ENCODE measurements at places on chromosomes 1 and 21.

DNA sequence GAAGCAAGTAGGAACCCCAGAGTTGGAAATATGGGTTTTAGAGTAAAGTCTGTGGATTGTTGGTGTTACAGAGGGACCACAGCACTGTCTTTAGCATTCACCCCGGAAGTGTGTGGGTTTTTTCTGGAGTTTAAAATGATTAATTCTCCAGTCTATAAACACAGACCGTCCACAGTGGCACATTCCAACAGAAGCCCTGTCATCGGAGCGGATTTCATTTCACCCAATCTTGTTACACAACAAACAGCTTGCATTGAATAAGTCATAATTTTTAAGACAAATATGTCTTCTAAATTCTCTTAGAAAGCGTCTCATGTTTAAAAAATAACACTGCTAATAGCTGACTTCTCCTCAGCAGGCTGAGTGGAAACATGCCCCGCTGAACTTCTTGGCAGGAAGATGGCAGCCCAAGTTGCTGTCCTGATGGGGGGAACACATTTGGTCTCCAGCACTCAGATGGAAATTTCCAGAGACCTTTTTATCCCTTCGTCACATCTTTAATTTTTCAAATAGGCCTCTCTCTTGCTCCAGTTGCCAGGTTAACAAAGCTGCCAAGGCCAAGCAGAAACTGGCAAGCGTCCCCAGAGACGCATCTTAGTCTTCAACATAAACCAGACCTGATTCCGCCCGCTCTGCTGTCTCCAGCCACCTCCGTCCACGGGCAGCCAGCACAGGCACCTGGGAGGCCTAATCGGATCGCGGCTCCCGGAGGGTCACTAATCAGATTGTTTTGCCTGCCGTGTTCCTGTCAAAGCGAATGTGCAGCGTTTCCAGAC is 28.8 kb upstream of the SLC19A1 start:
- no peak for DNase-seq

- DNase-seq, result no peak
Measured at GRCh38 chr1:117783606-117784396, 145.6 kb downstream of the GDAP2 start.

GRCh38 chr21:19553919-19554615 is 1150.5 kb upstream of the TMPRSS15 start:
- no peak for DNase-seq

GRCh38 chr1:86833461-86834215 is 80.3 kb downstream of the SELENOF start:
- peak; percentile 71 for DNase-seq

DNA sequence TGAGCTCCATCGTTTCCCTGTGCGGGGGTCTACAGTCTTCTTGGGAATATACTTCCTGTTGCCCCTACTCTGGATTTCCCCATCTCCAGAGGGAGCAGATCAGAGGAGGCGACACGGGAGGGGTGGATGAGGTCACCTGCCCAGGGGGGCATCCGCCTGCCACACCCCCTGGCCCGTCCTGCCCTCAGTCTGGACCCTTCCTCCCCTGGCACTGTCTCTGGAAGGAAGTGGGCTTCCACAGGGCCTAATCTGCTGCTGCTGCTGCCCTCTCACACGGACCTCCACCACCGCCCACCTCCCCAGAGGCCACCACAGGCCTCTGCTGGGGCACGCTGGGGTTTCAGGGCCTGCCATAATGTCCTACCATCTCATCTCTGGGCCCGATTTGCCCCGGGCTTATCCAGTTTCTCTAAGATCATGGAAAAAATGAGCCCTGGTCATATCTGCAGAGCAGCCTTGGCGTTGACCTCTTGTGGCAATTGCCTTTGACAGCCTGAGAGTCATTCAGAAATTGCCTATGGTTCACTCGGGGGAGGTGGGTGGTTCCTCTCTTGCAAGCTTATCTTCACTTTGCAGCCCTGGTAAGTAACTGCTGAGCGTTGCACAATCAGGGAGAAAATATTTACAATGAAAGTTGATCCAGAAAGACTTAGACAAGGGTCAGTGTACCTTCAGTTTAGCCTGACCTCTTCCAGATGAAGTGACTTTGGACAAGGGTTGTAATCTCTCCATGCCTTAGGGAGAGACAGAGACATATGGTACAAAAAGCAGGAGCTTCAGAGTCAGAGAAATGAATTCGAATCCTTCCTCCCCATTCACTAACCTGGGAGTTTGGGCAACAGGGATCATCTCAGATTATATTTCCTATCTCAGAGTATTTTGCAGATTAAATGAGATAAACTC is 252.4 kb downstream of the TOMM20 start:
- DNase-seq, result peak; percentile 34

DNA sequence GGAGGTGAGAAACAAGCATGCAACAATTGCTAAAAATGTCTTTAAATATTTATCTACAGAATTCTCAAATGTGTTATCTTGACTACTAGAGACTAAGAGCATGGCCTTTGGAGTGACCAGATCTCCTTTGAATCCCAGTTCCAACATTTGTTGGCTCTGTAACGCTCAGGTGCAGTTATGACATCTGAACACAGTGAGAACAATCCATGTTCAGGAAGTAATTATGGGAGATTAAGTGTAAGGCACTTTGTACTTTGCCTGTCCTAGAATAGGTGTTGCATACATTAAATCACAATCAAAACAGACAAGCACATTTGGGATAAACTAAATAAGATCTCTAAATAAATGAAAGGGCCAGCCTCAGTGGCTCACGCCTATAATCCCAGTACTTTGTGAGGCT is 454.5 kb downstream of the SMYD3 start:
- no peak for DNase-seq

- DNase-seq, result peak; percentile 71
Measured at GRCh38 chr1:161080441-161081405, 8.6 kb downstream of the NECTIN4 start.

DNA sequence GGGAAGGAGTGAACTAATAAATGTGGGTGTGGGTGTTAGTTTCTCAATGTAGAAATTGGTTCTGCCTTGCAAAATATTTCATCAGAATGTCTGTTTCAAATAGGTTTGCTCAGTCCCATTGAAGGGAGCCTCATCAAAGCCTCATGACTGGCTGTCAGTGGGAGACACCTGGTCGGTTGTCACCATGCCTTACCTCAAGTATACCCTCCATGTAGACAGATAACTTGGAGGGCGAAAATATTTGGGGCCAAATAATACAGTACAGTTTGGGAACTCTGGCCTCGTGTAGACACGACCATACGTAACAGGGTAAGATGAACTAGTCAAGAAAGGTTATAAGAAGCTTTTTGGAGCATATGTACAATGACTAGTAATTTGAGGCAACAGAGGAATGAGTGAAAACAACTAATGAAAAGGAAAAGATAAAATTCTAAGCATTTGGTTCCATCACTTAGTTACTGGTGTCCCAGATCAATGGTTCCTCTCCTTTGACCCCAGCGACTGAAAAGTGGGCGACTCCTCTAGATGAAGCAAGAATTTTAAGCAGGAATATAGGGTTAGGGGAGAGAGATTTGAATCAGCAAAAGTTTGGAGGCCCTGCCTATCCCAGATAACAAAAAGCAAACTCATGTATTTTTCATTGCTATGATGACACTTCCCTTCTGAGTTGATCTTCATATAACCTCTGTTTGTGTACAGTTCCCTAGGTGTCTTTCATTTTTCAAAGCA is 163.9 kb downstream of the LRRC40 start:
- DNase-seq, result no peak

DNA sequence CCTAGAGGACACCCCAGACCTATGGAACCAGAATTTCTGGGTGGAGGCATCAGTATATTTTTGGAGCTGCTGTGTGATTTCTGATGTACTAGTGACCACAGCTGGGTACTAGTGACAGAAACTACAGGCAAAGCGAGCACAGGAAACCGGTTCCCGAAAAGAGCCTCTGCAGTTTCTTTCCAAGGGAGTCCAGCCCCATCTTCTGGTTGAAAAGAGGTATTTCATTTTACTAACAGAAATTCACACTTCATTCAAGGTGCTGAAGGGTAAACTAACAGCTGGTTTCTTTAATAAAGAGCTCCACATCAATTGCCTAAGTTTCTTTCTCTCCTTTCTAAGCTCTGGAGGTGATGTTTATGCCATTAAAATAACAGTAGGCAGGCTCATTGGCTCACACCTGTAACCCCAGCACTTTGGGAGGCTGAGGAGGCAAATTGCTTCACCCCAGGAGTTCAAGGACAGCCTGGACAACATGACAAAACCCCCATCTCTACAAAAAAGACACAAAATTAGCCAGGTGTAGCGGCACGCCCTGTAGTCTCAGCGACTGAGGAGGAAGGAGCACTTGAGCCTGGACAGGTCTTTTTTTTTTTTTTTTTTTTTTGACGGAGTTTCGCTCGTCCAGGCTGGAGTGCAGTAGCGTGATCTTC is 22.0 kb downstream of the THAP3 start:
- DNase-seq, result no peak

DNA sequence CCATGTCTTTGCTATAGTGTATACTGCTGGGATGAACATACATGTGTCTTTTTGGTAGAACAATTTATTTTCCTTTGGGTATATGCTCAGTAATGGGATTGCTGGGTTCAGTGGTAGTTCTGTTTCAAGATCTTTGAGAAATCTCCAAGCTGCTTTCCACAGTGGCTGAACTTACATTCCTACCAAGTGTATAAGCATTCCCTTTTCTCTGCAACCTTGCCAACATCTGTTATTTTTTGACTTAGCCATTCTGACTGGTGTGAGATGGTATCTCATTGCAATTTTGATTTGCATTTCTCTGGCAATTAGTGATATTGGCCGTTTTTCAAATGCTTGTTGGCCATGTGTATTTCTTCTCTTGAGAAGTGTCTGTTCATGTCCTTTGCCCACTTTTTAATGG is 37.5 kb upstream of the ANGPTL1 start:
- DNase-seq, result no peak

DNA sequence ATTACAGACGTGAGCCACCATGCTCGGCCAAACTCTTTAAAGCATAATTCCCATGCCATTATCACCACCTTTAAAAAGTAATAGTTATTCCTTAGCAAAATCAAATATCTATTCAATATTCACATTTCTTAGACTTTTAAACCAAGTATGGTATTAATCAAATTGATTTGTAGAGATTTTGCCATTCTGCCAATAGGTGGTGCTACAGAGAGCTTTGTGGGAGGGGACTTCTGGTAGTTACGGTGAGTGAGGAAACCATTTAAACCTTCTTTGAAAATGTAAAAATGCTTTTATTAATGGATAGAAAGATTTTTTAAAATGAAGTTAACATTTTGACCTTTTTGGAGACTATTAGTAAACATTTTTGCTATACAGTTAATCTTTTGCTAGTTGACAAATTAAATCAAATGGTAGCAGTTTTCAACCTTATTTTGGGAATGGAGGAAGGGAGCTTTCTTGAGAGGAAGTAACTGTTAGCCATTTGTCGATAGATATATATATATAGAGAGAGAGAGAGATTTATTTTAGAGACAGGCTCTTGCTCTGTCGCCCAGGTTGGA is 19.3 kb downstream of the IARS2 start:
- DNase-seq, result no peak

DNA sequence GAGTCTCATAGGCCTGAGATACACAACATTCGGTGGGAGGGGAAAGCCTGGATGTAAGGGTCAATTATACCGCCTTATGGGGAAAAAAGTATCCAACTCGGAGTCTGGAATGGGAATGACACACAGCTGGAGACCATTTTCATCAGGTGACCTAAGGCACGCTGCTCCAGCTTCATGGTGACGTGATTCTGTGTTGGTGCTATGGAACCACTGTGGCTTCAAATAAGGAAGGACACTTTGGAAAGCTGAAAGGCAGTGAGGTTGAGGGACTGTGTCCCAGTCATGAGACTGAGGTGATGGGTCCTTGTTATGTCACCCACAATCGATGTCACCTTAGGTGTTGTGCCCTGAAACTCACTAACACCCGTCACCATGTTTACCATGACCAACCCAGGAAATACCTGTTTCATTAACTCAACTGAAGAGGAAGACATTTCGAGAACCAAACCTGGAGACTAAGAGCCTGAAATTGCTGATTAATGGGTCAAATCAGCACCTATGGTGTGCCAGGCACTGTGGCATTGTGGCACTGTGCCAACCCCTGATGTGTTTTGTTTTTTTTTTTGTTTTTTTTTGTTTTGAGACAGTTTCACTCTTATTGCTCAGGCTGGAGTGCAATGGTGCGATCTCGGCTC is 54.5 kb downstream of the IRF2BP2 start:
- DNase-seq, result no peak

DNA sequence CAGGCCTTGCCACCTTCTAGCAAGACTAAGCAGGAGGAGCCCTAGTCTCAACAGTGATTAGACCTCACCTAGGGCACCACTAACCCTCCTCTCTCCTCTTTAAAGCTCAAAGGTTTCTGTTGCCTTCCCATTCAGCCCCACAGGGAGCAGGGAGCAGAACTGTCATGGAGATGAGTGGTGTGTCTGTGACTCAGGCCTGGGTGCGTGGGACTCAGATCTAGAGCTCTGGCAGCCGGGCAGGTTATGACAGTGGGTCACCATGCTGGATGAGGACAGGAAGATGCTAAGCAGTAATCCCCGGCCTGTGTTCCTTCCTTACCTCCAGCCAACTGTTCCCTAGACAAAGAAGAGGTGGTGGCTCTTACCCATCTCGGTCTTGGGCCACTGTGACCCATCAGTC is 60.1 kb upstream of the COA6 start:
- no peak for DNase-seq

GRCh38 chr1:227518876-227519275 is 44.5 kb upstream of the ZNF678 start:
- DNase-seq, result no peak
